Activated T-helper 1 cell treated with anti-CD3 and anti-CD28 coated beads, Interleukin-2, amount 50 U/mL, for 16 hours (primary cell): ENCODE measurements at places on chromosomes 2 and 18.

DNA sequence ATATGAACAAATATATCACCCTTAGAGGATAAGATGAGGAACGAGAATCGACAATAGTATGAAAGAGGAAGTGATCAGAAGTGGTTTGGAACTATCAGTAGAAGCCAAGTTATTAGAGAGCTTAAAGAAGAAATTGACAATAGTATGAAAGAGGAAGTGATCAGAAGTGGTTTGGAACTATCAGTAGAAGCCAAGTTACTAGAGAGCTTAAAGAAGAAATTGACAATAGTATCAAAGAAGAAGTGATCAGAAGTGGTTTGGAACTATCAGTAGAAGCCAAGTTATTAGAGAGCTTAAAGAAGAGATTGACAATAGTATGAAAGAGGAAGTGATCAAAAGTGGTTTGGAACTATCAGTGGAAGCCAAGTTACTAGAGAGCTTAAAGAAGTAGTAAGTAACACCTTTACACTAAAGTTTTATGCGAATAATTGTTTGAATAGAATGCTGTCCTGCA lies 175.5 kb downstream of the ZNF407 start:
- no peak for DNase-seq

DNA sequence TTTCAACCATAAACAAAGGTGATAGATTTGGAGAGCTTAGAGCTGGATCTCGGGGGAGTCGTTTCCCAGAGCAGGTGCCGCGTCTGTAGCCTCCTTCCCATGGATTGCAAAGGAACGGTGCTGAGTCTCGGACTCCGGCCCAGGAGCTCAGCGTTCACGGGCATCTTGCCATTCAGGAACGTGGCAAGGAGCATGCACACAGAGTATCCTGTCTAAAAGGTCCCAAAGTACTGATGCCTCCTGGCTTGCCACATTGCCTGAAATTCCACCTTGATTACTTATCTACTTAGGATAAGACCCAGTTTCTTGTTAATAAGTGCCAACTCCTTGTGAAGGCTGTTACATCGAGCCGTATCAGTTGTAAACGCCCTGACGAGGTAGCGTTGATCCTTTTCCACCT lies 197.8 kb upstream of the MYT1L start:
- DNase-seq = no peak

DNA sequence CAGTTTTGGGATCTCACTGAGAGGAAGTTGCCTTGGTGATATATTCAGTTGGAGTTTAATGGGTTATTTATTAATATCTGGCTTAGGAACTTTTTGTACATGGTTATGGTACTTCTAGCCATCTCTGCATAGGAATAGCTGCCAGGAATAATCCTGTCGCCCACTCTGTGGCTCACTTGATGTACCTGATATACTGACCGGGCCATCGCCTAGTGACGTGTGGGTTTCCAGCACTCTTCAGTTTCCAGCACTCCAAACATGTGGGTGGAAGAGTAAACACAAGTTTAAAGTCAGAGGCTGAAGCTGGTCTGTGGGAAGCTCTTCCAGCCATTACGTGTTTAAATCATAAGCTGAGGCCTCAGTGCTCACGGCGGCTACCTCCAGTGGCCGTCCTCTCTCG lies 44.3 kb upstream of the AGAP1 start:
- DNase-seq = no peak

GRCh38 chr2:105592288-105592687 lies 152.4 kb upstream of the NCK2 start:
- DNase-seq = no peak

- DNase-seq = no peak
Observed at GRCh38 chr2:29033172-29033571, 41.2 kb downstream of the PCARE start.

DNA sequence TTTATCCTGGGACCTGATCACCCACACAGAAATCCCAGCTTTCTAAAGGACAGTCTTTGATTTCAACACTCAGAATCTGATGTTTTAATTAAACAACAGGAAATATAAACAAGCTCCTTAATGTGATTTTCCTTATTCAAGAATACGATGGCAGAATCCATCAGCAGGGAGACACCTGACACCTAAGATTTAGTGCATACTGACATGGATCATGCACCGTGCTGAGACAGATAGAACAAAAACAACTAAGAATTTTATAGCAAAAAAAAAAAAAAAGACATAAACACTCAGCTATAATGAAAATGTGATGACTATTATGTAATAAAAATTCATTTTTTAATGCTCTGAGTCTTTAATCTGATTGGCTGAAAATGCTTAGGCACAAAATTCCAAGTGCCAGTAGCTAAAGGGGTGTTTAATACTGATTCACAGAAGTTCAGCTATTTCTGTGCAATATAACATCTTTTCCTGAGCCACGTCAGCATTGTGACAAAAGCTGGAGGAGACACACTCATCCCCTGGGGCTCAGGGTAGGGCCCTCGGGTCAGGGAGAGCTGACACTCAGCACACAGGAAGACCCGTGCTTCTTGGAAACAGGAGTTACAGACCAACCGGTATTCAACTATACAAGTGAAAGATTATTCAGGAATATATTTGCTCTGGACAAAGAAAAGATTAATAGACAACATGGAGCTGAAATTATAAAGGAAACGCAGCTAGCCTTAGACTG lies 247.4 kb downstream of the FBXO15 start:
- DNase-seq = no peak

- DNase-seq = no peak
Observed at GRCh38 chr2:101930847-101931246, 60.9 kb upstream of the IL1R2 start.

DNA sequence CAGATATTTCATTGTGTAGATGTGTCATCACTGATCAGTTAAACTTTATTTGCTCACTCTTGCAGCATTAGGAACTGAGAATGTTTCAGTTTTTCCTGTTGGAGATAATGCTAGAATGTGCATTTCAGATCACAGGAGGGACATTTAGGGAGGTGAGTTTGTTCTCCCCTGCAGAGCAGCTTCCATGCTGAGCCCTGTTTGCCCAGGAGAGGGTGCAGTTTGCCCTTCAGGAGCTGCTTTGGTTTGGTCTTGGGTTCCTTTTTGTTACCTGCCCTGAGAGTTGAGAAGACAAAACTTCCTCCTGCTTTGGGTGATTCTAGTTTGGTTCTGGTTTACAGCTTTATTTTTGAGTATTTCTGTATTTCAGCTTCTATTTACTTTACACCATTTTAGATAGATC lies 49.9 kb downstream of the DGKD start:
- DNase-seq = peak; percentile 37

GRCh38 chr2:131055169-131056065 lies 37.8 kb downstream of the FAM168B start:
- no peak for DNase-seq

GRCh38 chr18:44973282-44973681 lies 292.6 kb downstream of the SETBP1 start:
- no peak for DNase-seq

GRCh38 chr18:24402209-24402785 lies 4.7 kb upstream of the OSBPL1A start:
- no peak for DNase-seq

DNA sequence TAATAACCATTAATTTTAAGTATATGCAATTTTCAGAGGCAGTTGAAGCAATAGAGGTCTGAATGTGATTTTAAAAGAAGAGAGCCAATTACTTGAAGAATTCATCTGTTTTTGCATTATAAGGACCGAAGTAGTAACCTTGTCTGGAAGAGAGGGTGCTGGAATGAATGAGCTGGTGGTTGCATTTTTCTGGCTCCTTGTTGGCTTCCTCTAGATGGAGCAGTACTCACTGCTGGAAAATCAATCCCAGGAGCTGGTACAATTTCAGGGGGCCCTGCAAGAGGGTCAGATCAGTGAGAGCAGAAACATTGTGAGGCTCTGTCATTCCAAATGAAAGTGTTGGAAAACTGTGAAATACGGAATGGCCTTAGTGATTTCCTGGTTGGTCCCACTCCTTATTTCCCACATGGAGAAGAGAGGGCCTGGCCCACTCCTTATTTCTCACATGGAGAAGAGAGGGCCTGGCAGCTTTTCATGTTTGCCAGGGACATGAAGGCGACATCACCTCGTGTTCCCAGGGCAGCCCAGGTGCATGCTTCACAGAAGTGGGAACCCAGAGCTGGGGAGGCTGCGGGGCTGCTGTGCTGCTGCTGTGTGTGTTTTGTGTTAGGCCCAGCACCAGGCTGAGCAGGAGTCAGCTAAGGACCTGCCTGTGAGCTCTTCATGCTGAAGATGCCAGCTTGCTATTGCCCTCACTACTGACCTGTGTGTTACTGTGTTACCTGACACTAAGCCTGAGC lies 197.4 kb downstream of the SNTG2 start:
- DNase-seq = no peak

GRCh38 chr2:55175254-55176093 lies 56.6 kb downstream of the CLHC1 start:
- DNase-seq = no peak

- no peak for DNase-seq
Observed at GRCh38 chr2:42944779-42945415, 152.5 kb upstream of the HAAO start.

DNA sequence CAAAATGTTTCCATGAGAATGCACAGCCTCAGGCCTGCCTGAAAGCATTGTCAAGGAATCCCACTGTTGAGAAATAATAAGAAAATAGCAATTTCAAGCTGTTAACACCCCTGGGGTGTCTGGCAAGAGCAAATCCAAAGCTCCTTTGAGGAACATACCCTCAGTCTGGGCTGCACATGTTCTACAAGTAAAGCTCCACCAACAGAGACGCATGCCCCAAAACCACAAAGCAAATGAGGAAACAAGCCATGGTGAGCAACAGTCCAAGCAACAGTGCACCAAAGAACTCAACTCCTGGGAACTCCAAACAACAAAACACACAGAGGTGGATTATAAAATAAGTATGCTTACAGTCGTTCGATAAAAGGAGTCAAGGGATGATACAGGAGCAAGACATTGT lies 40.3 kb downstream of the CYP27C1 start:
- no peak for DNase-seq

DNA sequence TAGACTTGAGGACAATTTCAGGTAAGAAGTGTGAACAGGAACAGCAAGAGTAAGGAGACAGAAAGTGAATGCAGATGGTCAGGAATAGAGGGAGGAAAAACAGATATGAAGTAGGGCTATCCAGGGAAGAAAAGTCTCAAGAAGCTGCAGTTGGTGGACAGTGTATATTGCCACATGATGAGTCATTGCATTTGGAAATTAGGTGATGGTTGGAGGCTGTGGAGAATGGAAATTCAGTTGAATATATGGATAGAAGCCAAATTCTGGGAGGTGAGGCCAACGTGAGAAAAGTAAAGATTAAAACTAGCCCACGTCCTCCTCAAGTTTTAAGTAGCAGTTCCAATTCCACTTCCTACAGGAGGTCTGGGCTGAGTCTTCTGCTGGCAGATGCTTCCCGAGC lies 158.4 kb downstream of the UBE2E3 start:
- no peak for DNase-seq
